ENCODE measurements at places on chromosomes 7 and 10.

- no peak for DNase-seq
Observed at GRCh38 chr7:137960020-137960419, 41.9 kb downstream of the CREB3L2 start.

- no peak for DNase-seq
Observed at GRCh38 chr10:30705625-30706149, 76.1 kb upstream of the LYZL2 start.

GRCh38 chr10:34721208-34721840 is 93.8 kb downstream of the PARD3 start:
- no peak for DNase-seq

GRCh38 chr10:62025134-62025794 is 123.8 kb downstream of the ARID5B start:
- DNase-seq, result no peak

- no peak for DNase-seq
Observed at GRCh38 chr7:29322023-29322712, 127.6 kb downstream of the CHN2 start.

DNA sequence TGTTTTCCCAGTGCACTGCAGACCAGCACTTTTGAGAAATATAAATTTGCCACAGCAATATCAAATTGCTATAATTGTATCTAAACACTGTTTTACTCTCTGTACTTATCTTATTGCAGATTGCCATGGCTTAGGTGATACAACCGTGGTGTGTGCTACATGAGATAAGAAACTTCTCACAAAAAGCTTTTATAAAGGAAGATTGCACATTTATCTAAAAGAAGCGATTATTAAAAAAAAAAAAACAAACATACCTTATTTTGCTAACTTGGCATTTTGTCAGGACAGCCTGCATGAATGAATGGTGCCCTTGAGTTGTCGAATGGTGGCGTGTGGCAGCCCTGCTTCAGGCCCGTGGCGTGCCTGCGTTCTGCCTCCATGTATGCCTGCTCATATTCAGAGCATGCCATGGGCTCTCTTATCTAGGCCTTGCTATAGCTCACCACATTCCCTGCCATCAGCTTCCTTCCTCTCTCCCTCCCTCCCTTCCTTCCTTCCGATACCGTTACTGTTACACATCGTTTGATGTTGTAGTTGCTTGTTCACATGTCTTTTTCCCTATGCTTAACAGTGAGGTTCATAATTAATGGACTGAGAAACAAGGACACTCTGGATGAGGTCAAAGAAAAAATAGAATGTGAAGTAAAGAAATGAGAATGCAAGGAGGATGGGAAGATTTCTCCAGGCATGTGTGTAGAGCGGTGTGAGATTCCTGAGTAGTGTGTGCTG is 34.9 kb downstream of the PRKAR2B start:
- DNase-seq, result no peak

GRCh38 chr10:60896033-60896432 is 48.0 kb downstream of the RHOBTB1 start:
- DNase-seq, result no peak

GRCh38 chr10:7507887-7508726 is 97.3 kb upstream of the SFMBT2 start:
- no peak for DNase-seq

- DNase-seq, result no peak
Observed at GRCh38 chr10:101096378-101096777, 34.6 kb downstream of the KAZALD1 start.

DNA sequence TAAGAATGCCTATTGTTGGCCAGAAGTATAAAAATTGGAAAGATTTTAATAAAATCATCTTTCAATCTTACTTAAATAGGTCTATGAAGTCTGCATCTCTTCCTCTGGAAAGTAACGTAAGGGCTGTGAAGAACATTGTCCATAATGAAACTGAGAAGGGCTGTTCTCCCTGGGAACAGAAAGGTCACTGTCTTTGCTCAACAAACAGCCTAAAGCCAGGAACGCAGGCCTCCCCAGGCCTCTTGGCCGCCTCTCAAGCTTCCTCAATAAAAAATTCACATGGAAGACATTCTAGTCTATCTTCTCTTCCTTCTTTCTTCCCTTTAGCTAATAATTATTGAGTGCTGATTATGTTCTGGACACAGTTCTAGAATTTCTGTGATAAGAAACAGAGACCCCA is 9.1 kb upstream of the IDI2 start:
- no peak for DNase-seq

- DNase-seq, result peak; percentile 93
Observed at GRCh38 chr7:70598976-70599375, 533.0 kb upstream of the GALNT17 start.

DNA sequence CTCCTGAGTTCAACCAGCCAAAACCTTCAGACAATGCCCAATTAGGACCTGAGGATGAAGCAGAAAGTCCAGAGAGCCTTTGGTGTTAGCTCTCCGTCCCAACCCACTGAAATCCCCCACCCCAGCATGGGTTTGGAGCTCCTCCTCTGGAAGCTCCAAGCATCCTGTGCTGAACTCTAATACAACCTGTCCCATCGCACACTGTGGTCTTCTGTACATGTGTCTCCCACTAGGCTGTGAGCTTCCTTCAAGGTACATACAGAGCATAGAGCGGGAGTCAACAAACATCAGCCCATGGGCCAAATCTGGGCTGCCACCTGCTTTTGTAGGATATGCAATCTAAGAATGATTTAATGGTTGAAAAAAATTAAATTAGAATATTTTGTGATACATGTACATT is 166.5 kb downstream of the LSM5 start:
- no peak for DNase-seq

GRCh38 chr10:99859585-99859984 is 77.1 kb downstream of the ABCC2 start:
- DNase-seq, result peak; percentile 34

DNA sequence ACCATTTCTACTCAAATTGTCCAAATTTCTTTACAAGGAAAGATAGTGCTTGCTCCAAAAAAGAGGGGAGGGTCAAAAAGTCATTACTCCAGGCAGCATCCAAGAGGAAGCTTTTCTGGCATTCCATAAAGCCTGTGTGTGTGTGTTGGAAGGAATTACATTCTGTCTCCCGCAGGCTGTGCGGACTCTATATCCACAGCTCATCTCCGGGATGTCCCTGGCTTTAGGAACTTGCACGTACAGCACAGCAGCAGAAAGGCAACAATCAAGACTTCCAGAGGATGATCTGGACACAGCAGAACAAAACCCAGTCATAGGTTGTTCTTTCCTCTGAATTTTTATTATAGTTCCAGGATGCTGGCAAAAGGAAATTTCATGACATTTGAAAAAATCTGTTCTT is 94.8 kb downstream of the ITIH5 start:
- no peak for DNase-seq

- no peak for DNase-seq
Observed at GRCh38 chr10:49396666-49396999, 744 bp upstream of the DRGX start.

- DNase-seq, result no peak
Observed at GRCh38 chr10:127776816-127777215, 39.8 kb downstream of the FOXI2 start.

DNA sequence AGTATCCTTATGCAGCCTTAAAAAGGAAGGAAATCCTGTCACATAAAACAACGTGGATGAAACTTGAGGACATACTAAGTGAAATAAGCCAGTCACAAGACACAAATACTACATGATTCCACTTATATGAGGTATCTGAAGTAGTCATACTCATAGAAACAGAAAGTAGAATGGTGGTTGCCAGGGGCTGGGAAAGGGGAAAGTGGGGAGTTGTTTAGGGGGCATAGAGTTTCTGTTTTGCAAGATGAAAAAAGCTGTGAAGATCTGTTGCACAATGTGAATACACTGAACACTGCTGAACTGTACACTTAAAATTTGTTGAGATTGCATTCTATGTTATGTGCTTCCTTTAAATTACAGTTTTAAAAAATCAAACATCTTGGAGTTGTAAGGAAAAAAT is 2.9 kb downstream of the NUP205 start:
- DNase-seq, result no peak

GRCh38 chr7:153835103-153835502 is 217.1 kb upstream of the DPP6 start:
- DNase-seq, result no peak

GRCh38 chr10:13528875-13529713 is at the start of gene BEND7:
Gene BEND7, minus strand, starts transcription at chr10:13529014. Its CDS starts 481 bp downstream, at chr10:13528533.
- peak; percentile 29 for DNase-seq

- no peak for DNase-seq
Observed at GRCh38 chr7:11630355-11630754, 201.6 kb downstream of the THSD7A start.

GRCh38 chr10:103355906-103356599 is 5.1 kb upstream of the PCGF6 start:
- DNase-seq, result no peak

DNA sequence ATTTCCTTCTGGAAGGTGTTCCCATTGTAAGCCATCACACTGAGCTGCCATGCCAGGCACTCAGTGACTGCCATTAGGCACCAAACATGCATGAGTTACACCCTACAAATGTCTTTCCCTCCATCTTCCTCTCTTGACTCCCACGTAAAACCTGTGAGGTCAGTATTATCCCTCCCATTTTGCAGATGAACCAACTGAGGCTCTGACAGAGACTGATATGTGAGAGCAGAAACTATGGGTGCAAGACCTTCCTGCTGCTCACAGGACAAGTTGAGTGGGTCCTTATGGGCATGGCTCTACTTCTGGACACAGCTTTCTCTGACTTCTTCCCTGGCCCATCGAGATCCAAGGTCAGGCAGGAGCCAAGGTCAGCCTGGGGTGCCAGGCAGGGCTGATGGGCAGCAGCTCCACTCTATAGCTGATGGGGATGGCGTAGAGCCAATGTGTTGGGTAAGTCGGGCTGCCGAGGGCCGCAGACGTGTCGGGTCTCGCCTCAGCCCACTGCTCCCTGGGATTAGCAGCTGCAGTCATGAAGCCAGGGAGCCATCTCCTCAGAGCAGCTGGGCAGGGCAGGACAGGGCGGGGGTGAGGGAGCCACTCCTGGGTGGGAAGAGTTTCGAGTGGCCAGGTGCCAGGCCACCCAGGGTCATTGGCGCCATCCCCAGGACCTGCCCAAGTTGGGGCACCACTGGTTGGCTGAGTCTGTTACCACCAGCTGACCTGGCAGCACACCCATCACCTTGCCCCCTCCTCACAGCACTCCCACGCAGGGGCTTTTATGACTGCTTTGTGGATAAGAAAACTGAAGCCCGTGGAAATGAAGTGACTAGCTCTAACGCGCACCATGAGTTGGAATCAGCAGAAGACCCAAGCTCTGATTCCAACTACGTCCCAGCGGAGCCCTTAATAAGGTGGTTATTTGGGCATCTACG is 117.8 kb upstream of the ZMIZ1 start:
- no peak for DNase-seq

- DNase-seq, result no peak
Observed at GRCh38 chr7:135938563-135938962, 38.6 kb downstream of the MTPN start.

GRCh38 chr7:82818171-82818570 is 344.5 kb downstream of the PCLO start:
- DNase-seq, result no peak

GRCh38 chr10:804787-805619 is 115.5 kb upstream of the DIP2C start:
- no peak for DNase-seq

- no peak for DNase-seq
Observed at GRCh38 chr7:87344446-87344845, 1.0 kb upstream of the CROT start.

GRCh38 chr7:83640240-83640639 is 8.7 kb downstream of the SEMA3E start:
- no peak for DNase-seq

- DNase-seq, result no peak
Observed at GRCh38 chr10:51066231-51066630, 8.1 kb upstream of the PRKG1 start.

DNA sequence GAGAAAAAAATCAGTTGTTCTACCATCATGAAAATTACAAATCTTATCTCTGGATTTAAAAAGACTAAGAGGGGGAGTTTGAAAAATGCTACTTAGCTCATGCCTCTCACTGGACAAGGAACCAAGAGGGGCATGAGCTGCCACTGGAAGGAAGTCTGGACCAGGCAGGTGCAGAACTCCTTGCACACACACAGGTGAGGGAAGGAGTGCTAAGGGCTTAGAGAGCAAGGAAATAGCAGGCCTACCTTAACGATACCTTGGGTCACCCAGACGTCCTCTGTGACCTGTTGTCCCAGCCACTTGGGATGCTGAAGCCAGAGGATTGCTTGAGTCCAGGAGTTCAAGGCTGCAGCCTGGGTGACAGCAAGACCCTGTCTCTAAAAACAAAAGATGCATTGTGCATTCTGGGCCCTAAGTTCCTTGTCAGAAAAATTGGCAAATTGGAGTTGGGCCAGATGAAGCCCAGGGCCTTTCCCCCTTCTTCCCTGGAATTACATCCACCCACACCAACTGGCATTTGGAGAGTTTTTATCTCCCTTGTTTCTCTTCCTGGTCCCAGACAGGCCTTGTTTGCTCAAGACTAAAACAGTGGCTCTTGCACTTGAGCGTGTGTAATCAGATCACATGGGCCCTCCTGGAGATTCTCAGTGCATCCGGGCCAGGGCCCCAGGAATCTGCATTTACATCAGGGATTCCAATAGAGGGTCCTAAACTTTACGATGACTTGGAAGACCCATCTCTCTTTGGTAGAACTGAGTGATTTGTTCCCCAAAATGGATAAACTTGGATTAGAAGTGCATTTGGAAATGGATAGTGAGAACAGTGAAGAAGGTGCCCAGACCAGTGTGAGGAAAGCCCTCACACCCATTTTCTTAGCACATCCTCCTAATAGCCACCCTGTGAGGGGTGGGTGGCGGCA is 3.0 kb downstream of the DDIT4 start:
- peak; percentile 75 for DNase-seq

DNA sequence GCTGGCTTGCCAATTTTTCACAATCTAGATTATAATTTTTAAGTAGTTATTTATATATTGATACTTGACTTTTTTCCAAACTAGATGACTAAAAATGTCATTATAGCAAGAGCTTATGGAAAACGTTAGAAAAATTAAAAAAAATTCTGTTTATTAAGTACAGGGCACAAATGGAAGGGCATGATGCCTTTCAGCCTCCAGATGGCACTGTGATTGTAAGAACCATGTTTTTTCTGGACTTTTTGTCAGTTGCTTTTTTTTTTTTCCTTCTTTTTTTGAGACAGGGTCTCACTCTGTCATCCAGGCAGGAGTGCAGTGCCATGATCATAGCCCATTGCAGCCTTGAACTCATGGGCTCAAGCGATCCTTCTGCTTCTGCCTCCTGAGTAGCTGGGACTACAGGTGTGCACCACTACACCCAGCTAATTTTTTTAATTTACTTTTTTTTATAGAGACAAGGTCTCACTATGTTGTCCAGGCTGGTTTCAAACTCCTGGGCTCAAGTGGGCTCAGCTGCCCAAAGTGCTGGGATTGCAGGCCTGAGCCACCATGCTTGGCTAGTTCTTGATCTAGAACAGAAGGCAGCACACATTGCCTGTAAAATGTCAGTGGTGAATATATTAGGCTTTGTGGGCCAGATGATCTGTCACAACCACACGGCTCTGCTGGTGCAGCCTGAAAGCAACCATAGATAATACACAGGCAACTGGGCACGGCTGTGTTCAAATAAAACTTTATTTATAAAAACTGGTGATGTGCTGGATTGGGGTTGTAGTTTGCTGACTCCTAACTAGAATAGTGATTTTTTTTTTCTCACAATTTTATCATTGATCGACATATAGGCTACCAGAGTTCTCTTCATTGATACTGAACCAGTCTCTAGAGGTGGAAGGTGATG is 27.4 kb downstream of the UCMA start:
- DNase-seq, result no peak

Measured in large intestine (tissue), 12 donors.